Glomerular endothelial cell (primary cell): ENCODE measurements at places on chromosomes 12 and 14. TPM values are rescaled to one million over a fixed set of nuclear protein-coding genes. Genes with fewer than 3 reads are reported as not detected.

The ZC2HC1C gene
- 0.93 and 1.5 TPM in 2 replicates for total RNA-seq

The NID2 gene
- total RNA-seq = 45.3 and 189 TPM in 2 replicates

The WDHD1 gene
- 4.2 and 5.1 TPM in 2 replicates for total RNA-seq

The ACOT6 gene
- total RNA-seq = not detected in 2 replicates

The TRIM9 gene
- 0.06 and 0.19 TPM in 2 replicates for total RNA-seq

The CLEC9A gene
- total RNA-seq = not detected in 2 replicates

The CNTN1 gene
- under 0.01 and 2.3 TPM in 2 replicates for total RNA-seq

The FAM181A gene
- total RNA-seq = not detected in 2 replicates

The MIP gene
- 0.15 TPM in 1 of 2 replicates, not detected in the other for total RNA-seq

The NRXN3 gene
- total RNA-seq = 0.92 and 4.8 TPM in 2 replicates

The SOAT2 gene
- not detected in 2 replicates for total RNA-seq

The RTL1 gene
- total RNA-seq = 0.10 TPM in 1 of 2 replicates, not detected in the other

The TEX22 gene
- total RNA-seq = 0.15 and 0.18 TPM in 2 replicates

The CPSF6 gene
- total RNA-seq = 28.9 and 29.2 TPM in 2 replicates

The SFSWAP gene
- total RNA-seq = 17.1 and 33.1 TPM in 2 replicates

The LHX5 gene
- total RNA-seq = not detected in 2 replicates

The OTUB2 gene
- 5.7 and 8.2 TPM in 2 replicates for total RNA-seq

The CPNE8 gene
- total RNA-seq = 21.2 and 24.9 TPM in 2 replicates

The LRRK2 gene
- total RNA-seq = 0.10 and 0.35 TPM in 2 replicates

The SCNN1A gene
- total RNA-seq = 0.24 TPM in 1 of 2 replicates, not detected in the other

The SLCO1A2 gene
- total RNA-seq = not detected in 2 replicates

The TM7SF3 gene
- total RNA-seq = 64.9 and 105 TPM in 2 replicates

The SIX6 gene
- not detected in 2 replicates for total RNA-seq

The USP15 gene
- total RNA-seq = 32.0 and 35.1 TPM in 2 replicates

The AJUBA gene
- 46.5 and 51.0 TPM in 2 replicates for total RNA-seq
